Activated CD4-positive, alpha-beta memory T cell treated with anti-CD3 and anti-CD28 coated beads, Interleukin-2, amount 10 ng/mL, durations not matched to agents 7 days and 5 days (primary cell): ENCODE measurements at places on chromosomes 6 and 20. TPM values are rescaled to one million over a fixed set of nuclear protein-coding genes. Genes with fewer than 3 reads are reported as not detected.
A peak's percentile ranks its signal among the peaks of the same experiment; 100 is the strongest.

The GCNT2 gene
- 3.0 TPM for total RNA-seq

The TGM3 gene
- not detected for total RNA-seq

DNA sequence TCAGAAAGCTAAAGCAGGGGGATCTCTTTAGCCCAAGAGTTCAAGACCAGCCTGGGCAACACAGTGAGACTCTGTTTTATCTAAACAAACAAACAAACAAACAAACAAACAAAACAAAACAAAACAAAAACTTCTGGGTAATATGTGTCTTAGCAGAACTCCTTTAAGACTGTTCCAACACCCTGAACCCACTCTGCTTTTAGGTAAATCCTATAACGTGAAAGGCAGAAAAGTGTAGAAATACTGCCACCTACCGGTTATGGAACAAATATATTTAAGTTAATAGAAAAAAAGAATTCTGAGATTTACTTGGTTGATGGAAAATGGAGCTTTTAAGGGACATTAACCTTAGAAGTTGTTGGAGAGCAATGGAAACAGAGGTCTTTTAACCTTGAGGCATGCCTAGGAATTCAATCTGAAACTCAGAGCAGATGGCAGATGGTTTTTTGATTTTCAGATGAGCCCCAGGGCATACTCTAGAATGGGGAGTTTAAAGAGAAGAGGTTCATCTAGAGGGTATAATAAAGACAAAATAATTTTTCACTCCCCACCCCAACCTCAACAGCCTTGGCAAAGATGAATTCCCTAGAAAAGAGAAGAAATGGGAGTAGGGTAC lies 38.5 kb downstream of the SOD2 start:
- DNase-seq = no peak
- H3K4me3 ChIP-seq = no peak overlapping the region

- peaks cover 91% of the 10 kb centered on the region for H3K36me3 ChIP-seq
- peak overlapping the region; percentile 79 for H3K27ac ChIP-seq
- peak overlapping the region; percentile 95 for H3K4me3 ChIP-seq
- H3K27me3 ChIP-seq = no peaks in the 10 kb centered on the region
Observed at GRCh38 chr20:31717478-31718201, 5.0 kb downstream of the BCL2L1 start.

- H3K27ac ChIP-seq = no peak overlapping the region
- H3K27me3 ChIP-seq = no peaks in the 10 kb centered on the region
- no peaks in the 10 kb centered on the region for H3K36me3 ChIP-seq
- no peak overlapping the region for H3K4me3 ChIP-seq
Observed at GRCh38 chr20:33162313-33162712, 5.6 kb upstream of the BPIFA2 start.

DNA sequence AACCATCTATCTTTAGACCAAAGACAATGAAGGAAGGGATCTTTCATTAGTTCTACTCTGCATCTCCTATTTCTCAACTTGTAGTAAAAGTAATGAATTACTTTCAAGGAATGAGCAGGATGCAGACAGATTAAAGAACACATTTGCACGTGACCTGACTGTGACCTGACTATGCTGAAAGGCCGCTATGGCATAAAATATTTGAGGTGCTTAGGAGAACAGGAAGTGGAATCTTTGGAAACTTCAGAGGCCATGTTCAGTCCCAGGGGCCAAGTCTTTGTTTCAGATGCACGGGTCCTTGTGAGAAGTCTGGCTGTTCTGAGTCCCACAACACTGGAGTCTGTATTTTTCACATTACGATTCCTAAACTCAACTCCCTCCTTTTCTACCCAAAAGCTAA lies 41.0 kb downstream of the NINL start:
- H3K4me3 ChIP-seq = no peak overlapping the region
- no peaks in the 10 kb centered on the region for H3K36me3 ChIP-seq
- no peaks in the 10 kb centered on the region for H3K4me1 ChIP-seq
- DNase-seq = no peak

DNA sequence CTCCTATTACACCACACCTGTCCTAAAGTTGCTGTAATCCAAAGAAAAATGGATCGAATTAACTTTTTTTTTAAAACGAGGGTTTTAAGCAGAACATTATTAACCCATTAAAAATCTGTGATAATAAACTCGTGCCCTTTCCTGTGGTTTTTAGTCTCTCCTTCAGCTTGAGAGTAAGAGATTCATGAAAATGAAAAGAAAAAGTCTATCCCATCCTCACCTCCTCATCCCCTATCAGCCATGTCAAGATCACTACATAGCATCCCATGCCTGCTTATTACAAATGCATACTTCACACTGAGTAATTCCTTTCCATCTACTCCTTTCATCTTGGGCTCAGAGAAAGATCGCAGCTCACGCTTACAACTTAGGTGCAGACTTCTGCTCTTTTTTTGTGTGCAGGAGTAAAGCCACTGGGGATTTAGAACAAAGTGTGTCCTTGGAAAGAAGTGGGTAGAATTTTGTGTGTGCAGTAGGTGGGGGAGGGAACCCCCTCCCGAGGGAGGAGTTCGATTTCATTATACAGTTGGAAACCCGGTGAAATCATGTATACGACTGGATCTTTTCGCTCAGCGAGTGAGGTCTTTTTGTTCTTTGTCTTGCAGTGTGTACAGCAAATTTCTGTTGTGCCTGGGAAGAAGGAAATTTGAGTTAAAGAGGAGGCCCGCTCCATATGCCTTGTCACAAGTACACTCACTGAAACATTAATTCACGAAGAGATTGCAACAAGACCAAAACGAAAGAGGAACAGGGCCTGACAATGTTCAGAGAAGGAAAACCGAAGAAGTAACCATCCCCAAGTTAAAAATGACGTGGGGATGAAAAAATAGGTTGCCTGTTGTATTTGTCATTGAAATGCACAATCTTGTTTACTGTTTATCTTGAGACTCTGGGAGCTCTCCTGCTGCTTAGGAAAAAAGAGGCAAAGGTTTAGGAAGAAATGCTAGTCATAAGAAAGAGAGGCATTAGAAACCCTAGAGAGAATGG lies 146.5 kb upstream of the ZNF217 start:
- H3K27ac ChIP-seq = peak overlapping the region; percentile 79
- H3K4me3 ChIP-seq = peak overlapping the region; percentile 77
- peaks cover 46% of the 10 kb centered on the region for H3K4me1 ChIP-seq
- H3K27me3 ChIP-seq = peaks cover 2% of the 10 kb centered on the region

- no peaks in the 10 kb centered on the region for H3K4me1 ChIP-seq
- H3K27me3 ChIP-seq = peaks cover 6% of the 10 kb centered on the region
- no peak overlapping the region for H3K27ac ChIP-seq
- no peaks in the 10 kb centered on the region for H3K36me3 ChIP-seq
Observed at GRCh38 chr6:170435766-170436165, 117.3 kb downstream of the PSMB1 start.

DNA sequence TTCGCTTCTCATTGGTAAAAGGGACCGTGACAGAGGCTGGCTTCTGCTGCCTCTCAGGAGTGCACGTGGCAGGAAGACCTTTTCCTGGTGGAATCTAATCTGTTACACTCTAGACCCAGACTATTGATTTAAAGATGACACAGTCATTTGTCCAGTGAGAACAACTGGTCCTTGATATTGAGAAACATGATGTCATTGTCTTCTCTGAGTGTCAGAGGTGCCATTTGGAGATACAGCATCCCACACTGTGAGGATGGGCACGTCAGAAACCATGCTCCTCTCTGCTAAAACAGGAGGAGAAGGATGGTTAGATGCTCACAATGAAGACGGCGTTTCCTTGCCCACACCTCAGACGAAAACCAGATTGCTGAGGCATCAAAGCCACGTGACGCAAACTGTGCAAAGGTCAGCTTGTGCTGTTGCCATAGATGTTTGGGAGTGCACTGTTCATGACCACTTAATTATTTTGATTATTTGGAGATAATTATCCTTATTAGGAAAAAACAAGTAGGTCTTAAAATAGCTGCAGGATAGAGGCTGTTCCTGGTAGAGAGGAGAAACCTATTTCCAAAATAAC lies 169.0 kb downstream of the SMOC2 start:
- no peaks in the 10 kb centered on the region for H3K4me1 ChIP-seq
- no peak for DNase-seq
- H3K4me3 ChIP-seq = no peak overlapping the region
- peaks cover 2% of the 10 kb centered on the region for H3K27me3 ChIP-seq
- no peak overlapping the region for H3K27ac ChIP-seq
- no peaks in the 10 kb centered on the region for H3K36me3 ChIP-seq

DNA sequence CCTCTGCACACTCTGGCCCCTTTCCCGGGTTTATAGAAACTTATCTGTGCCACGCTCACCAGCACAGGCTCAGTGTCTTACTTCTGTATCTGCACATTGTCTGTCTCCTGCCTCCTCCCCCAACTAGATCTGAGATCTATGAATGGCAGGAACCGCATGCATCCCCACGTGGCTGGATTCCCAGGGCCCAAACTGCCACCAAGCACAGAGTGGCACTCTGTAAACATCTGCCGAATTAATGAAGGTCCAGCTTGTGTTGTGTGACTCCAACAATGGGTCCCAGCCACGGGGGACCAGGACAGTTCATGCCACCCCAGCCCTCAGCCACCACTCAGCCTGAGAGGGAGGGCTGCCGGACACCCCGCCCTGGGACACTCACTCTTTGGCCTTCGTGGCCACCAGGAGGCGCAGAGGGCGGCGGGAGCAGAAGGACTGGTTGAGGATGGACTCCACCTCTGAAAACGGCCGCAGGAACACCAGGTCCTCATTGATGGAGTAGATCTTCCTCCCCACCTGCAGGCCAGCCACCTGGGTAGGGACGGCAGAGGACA lies 171.1 kb downstream of the PREX1 start:
- no peaks in the 10 kb centered on the region for H3K27me3 ChIP-seq
- DNase-seq = no peak
- H3K4me3 ChIP-seq = no peak overlapping the region
- H3K27ac ChIP-seq = peak overlapping the region; percentile 31
- peaks cover 75% of the 10 kb centered on the region for H3K36me3 ChIP-seq

DNA sequence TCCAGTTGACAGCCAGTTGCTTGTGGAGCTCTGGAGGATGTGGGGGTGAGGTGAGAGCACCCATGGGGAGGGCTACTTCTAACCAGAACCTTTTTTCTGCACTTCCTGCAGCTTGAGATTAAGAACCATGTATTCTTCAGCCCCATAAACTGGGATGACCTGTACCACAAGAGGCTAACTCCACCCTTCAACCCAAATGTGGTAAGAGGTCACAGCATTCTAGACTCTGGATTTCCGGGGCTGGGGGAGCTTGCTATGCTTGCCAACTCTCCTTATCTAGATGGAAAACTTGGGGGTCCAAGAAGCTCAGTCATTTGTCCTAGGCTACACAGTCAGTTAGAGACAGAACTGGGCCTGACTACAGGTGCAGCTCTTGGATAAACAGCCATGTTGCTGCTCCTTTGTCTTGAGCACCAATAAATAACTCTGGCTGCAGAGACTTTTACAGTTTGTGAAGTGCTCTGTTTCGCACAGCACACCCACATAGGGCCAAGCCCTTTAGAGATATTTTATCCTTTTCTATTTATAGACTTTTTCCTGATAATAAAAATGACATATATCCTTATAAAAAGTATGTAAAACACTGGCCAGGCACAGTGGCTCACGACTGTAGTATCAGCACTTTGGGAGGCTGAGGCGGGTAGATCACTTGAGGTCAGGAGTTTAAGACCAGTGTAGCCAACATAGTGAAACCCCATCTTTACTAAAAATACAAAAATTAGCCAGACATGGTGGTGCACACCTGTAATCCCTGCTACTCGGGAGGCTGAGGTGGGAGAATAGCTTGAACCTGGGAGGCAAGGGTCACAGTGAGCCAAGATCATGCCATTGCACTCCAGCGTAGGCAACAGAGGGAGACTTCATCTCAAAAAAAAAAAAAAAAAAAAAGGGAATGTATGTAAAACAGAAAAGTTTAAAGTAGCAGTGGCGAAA lies 10.6 kb upstream of the IFT52 start:
- H3K27me3 ChIP-seq = peaks cover 3% of the 10 kb centered on the region
- no peak for DNase-seq
- no peaks in the 10 kb centered on the region for H3K36me3 ChIP-seq
- H3K27ac ChIP-seq = no peak overlapping the region
- no peak overlapping the region for H3K4me3 ChIP-seq

- H3K27ac ChIP-seq = no peak overlapping the region
- H3K36me3 ChIP-seq = no peaks in the 10 kb centered on the region
- no peak overlapping the region for H3K4me3 ChIP-seq
- peaks cover 12% of the 10 kb centered on the region for H3K27me3 ChIP-seq
- no peaks in the 10 kb centered on the region for H3K4me1 ChIP-seq
Observed at GRCh38 chr6:40685862-40686261, 98.7 kb upstream of the LRFN2 start.

DNA sequence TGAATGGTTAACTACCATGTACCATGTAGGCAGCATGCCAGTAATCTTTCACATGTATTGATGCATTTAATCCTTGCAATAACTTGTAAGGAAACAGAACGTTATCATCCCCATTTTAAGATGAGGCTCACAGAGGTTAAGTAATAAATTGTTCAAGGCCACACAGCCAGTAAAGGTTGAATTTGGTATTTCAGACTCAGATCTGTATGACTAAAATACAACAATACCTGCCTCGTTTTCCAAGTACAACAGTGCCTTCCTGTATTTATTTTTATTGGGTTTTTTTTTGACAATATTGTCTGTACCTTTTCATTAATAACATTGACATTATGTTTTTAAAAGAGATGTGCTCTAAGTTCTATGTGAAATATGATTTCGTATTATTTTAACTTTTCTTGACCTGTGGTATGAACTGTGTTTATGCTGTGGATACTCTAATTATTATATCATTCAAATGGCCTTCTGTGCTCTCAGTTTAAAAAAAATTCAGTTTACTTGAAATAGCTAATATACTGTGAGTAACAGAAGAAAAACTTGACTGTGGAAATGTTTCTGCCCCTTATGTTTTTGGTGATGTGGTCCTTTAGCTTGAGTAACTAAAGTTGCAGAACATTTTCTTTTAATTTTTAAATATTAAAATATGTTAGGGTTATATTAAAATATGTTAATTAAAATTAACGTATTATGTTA lies 39.7 kb downstream of the XRN2 start:
- no peaks in the 10 kb centered on the region for H3K27me3 ChIP-seq
- no peak for DNase-seq
- H3K4me3 ChIP-seq = no peak overlapping the region

GRCh38 chr6:56746767-56747504 lies 104.2 kb upstream of the DST start:
- no peak for DNase-seq
- no peaks in the 10 kb centered on the region for H3K4me1 ChIP-seq
- H3K4me3 ChIP-seq = no peak overlapping the region
- no peaks in the 10 kb centered on the region for H3K27me3 ChIP-seq

DNA sequence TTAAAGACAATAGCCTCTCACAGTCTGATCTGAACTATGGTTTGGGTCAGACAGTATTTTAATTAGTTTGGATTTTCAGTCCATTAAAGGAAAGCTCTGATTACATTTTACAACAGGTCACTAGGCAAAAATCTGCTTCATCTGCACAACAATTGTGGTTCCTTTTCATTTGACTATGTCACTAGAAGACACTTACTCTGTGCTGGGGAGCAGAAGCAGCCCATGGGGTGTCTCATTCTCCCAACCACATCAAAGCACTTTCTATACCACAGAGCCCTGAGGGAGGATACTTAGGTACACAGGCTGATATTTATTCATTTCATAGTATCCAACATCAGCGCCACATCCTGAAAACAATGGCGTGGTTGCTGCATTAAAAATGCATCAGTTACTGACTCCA lies 36.6 kb upstream of the HDAC2 start:
- no peak overlapping the region for H3K27ac ChIP-seq
- peaks cover 12% of the 10 kb centered on the region for H3K4me1 ChIP-seq
- no peak overlapping the region for H3K4me3 ChIP-seq
- H3K36me3 ChIP-seq = peaks cover 3% of the 10 kb centered on the region

GRCh38 chr6:90087106-90087833 lies 193.0 kb downstream of the GJA10 start:
- H3K27ac ChIP-seq = no peak overlapping the region
- H3K4me3 ChIP-seq = no peak overlapping the region
- peaks cover 41% of the 10 kb centered on the region for H3K4me1 ChIP-seq
- H3K36me3 ChIP-seq = peaks cover 34% of the 10 kb centered on the region
- peaks cover 20% of the 10 kb centered on the region for H3K27me3 ChIP-seq
